ENCODE measurements at places on chromosomes 16 and 17. TPM values are rescaled to one million over a fixed set of nuclear protein-coding genes. Genes with fewer than 3 reads are reported as not detected.

Gene KRT31
- not detected for total RNA-seq

Gene HELZ
- total RNA-seq, result 81.9 TPM

Gene CEMP1
- total RNA-seq, result not detected

Gene PPL
- total RNA-seq, result not detected

- ATAC-seq, result no peak
These were observed 2.6 kb downstream of the APRT start for GRCh38 chr16:88809068-88809675.
